ENCODE measurements at places on chromosomes 4 and X. TPM values are rescaled to one million over a fixed set of nuclear protein-coding genes. Genes with fewer than 3 reads are reported as not detected.

DNA sequence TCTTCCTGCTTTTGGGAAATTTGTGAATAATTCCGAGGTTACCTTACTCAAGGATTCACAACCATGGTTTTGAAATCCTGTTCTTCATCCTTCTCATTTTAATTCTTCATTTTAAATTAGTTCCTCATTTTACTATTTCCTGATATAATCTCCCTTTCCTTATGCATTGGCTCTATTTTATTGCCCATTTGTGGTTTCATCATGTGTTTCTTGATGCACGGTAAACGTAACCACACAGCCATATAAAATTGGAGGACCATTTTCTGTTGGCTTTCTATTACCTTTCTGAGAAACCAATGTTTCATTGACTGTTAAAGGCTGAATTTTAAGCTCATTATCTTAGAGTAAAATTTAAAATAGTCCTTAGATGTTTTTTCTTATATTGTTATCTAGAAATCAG lies 100.3 kb upstream of the NDST4 start:
- no peak overlapping the region for H3K4me3 ChIP-seq
- no peaks in the 10 kb centered on the region for H3K27me3 ChIP-seq
- no peaks in the 10 kb centered on the region for H3K36me3 ChIP-seq
- no peaks in the 10 kb centered on the region for H3K4me1 ChIP-seq
- DNase-seq = no peak

DNA sequence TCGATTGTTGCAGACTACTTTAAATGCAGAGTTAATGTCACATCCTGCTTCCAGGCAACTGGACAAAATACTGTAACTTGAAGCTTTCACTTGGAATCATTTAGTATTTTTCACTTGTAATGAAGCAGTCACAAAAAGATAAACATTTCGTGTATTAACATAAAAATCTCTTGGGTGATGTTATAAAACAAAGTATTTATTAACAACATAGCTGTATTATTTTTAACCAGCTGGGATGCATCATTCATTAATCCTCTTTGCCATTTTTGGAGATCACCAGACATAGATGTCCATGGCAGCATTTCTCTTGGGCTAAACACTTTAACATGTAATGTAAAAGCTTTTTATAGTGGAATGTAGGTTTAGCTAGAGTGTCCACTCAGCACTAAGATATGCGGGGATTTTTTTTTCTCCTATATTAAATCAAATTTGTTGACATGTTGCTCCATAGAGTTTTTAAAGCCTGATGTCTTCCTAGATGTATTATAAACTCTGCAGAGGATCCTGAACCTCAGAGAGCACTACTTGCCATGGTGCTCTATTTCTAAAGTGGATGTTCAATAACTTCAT lies 193.7 kb upstream of the SPANXN4 start:
- no peak overlapping the region for H3K27ac ChIP-seq
- H3K4me1 ChIP-seq = no peaks in the 10 kb centered on the region
- H3K27me3 ChIP-seq = no peaks in the 10 kb centered on the region
- no peaks in the 10 kb centered on the region for H3K36me3 ChIP-seq
- no peak for DNase-seq
- no peak overlapping the region for H3K4me3 ChIP-seq

The CENPU gene
- 73.3 TPM for total RNA-seq

The TBX22 gene
- not detected for total RNA-seq

Measured in activated CD4-positive, alpha-beta T cell treated with anti-CD3 and anti-CD28 coated beads, Interleukin-2, amount 10 ng/mL, durations not matched to agents 7 days and 5 days (primary cell).